ENCODE measurements at places on chromosomes 2 and 18. TPM values are rescaled to one million over a fixed set of nuclear protein-coding genes. Genes with fewer than 3 reads are reported as not detected.

DNA sequence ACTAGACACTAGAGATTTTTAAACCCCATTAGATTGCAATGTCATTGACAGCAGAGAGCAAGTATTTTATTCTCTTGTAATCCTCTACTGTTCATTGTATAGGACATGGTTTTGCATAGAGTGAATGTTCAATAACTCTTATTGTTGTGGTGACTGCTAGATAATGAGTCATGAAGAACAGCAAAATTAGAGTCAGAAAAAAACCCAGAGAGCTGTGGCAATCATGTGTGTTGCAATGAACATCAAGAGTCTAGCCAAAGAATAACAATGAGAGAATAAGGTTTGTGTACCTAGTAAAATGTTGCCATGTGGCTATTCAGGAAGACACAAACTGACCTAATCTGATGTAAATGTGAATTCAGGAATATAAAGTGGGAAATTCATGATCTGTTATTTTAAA, 684.0 kb downstream of the DSC3 start:
- DNase-seq: peak; percentile 32

- peak; percentile 57 for DNase-seq
Measured at GRCh38 chr2:25877431-25878360, 591 bp downstream of the ASXL2 start.

Gene UGT1A7
- total RNA-seq: 7.2 TPM

Gene MBP
- 221 TPM for total RNA-seq

Gene MSH6
- total RNA-seq: 67.9 TPM

Gene DRC1
- total RNA-seq: not detected

- no peak for DNase-seq
Measured at GRCh38 chr2:46700435-46700834, 215.2 kb downstream of the MCFD2 start.

DNA sequence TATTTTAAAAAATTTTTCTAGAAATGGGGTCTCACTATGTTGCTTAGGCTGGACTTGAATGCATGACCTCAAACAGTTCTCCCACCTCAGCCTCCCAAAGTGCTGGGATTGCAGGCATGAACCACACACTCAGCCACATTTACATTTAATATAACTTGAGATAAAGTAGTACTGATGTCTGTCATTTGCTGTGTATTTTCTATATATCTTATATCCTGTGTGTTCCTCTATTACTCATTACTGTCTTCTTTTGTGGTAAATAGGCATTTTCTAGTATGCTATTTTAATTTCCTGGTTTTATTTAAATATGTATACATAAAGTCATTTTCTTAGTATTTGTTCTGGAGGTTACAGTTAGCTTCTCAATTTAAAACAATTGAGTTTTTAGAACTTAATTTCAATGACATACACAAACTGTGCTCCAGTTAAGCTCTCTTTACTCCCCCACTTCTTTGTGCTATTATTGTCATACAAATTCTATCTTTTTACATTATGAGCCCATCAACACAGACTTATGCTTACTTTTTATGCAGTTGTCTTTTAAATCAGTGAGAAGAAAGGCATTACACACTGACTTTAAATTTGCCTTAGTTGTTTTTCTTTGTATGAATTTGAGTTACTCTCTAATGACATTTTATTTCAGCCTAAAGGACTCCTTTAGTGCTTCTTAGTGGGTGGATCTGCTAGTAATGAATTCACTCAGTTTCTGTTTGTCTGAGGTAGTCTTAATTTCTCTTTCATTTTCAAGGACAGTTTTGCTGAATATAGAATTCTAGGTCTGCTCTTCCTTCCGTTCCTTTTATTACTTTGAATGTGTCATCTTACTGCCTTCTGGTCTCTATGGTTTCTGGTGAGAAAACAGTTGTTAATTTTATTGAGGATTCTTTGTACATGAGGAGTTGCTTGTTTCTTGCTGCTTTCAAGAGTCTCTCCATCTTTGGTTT, 6.2 kb upstream of the INPP4A start:
- no peak for DNase-seq

DNA sequence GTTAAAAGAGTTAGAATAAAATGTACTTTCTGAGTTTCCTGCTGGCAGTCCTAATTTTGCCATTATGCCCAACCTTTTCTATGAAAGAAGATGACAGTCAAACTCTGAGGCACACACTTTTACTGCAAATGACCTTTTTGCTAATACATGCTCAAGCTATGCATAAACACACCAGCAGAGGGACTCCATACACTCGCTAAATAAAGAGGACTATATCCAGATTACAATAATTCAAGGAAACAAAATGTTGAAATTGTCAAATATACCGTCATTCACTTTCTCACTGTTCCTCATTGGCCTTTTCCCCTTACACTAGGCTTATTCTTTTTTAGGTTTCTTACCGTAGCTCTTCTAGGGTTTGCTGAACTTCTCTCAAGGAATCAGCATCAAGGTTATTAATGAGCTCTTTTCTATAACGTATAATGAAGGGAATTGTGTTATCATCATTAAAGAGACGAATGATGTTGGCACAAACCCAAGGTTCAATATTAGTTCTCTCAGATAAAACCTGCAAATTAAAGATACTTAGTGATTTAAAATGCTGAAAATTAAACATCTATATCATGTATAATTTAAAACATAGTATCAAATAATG, 25.7 kb downstream of the SRBD1 start:
- DNase-seq: peak; percentile 45

DNA sequence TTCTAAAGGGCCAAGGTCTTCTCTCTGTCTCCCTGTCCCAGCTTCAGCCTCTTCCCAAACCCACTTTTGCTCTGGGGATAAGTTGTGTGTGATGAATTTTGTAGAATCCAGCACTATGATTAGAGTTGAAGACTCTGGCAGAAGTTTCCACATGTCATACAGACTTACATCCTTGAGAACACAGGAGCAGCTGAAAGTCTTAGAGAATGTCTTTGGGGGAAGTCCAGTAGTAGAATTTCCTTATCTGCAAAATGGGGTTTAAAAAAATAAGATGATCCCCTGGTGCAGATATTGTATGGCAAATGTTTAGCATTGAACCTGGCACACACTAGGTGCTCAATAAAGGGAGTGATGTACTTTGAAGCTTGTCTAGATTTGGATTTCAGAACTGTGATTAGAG, 65.2 kb downstream of the TMEM247 start:
- no peak for DNase-seq

Gene TANC1
- total RNA-seq: 41.2 TPM

DNA sequence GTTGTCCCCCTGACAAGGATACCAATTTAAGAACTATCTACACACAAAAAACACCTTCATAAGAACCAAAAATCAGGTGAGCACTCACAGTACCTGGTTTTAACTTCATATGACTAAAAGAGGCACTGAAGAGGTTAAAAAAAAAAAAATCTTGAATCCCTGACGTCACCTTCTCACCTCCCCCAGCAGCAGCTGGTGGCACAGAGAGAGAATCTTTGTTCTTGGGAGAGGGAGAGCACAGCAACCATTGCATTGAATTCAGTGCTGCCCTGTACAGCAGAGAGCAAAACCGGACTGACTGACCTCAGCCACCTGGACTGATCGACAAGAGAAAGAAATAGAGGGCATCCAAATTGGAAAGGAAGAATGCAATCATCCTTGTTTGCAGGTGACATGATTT, 566.0 kb downstream of the TMX3 start:
- no peak for DNase-seq

GRCh38 chr18:53521068-53521467, 703.4 kb downstream of the MBD2 start:
- no peak for DNase-seq

DNA sequence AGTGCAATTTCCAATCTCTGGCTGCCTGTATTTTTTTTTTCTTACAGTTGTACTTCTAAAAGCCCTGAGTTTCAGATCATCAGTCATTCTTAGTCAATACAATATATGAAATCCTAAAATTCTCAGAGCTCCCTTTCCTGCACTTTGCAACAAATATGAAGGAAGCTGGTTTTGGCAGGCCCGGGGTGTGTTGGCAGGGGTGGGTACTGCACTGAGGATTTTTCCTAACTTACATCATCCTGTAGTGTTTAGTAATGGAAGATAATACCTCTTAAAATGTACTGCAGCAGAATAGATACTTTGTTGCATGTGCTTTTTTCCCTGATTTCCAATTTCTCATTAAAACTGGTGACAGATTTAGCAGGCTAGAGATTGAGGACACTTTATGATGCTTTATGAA, 374.6 kb downstream of the PTH2R start:
- no peak for DNase-seq

DNA sequence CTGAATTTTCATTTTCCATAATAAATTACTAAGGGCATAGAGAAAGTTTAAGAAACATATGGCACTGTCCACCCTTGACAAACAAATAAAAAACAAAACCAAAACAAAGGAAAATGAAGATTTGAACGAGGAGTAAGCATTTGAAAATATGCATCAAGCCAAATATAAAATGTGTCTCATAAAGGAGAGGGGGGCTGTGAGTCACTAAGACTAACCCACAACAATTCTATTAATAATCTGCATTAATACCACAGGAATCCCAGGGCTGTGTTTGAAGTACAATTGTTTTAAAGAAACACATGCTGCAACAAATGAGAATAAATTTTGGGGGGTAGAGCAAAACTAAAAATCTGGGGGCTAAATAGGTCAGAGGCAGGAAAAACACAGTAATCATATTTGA, 53.8 kb upstream of the STK17B start:
- no peak for DNase-seq

DNA sequence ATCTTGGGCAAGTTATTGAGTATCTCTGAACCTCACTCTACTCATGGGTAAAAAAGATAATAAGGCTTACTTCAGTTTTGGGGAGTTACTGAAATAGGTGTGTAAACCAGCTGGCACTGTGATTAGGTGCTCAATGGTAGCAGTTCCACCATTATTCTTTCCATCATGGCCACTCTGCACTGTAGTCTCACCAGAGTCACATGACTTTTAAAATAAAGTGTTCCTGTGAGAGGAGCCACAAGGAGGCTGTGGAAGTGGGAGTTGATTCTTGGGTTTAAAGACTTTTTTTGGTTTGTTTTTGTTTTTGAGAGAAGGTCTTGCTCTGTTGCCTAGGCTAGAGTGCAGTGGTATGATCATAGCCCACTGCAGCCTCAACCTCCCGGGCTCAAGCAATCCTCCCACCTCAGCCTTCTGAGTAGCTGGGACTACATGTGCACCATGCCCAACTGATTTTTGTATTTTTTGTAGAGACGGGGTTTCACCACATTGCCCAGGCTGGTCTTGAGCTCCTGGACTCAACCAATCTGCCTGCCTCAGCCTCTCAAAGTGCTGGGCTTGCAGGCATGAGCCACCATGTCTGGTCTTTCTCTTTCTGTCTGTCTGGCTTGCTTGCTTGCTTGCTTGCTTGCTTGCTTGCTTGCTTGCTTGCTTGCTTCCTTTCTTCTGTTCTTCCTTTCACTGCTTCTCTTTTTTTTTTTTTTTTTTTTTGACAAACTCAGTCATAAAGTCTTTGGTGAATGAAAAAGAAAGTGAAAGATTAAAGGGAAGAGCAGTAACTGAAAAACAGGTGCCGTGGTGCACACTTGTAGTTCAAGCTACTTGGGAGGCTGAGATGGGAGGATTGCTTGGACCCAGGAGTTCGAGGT, 21.2 kb upstream of the ACVR1 start:
- DNase-seq: no peak

DNA sequence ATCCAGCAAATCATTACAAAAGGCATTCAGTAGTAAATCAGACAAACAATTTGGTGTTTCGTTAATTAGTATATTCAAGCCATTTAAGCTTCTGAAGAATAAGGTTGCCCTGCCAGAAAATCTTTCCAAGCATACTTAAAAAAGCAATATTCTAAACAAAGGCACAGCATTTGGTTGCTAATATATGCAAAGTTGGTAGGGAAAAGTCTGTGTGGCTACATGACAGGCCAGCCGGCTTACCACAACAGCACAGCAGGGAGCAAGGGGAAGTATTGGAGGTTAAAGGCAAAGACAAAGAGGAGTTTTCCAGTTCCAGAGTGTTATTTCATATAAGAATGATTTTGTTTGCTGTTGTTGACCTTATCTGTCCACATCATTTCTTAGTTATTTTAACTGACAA, 282.3 kb downstream of the MBD5 start:
- DNase-seq: no peak

Gene OSBPL6
- total RNA-seq: 2.3 TPM

DNA sequence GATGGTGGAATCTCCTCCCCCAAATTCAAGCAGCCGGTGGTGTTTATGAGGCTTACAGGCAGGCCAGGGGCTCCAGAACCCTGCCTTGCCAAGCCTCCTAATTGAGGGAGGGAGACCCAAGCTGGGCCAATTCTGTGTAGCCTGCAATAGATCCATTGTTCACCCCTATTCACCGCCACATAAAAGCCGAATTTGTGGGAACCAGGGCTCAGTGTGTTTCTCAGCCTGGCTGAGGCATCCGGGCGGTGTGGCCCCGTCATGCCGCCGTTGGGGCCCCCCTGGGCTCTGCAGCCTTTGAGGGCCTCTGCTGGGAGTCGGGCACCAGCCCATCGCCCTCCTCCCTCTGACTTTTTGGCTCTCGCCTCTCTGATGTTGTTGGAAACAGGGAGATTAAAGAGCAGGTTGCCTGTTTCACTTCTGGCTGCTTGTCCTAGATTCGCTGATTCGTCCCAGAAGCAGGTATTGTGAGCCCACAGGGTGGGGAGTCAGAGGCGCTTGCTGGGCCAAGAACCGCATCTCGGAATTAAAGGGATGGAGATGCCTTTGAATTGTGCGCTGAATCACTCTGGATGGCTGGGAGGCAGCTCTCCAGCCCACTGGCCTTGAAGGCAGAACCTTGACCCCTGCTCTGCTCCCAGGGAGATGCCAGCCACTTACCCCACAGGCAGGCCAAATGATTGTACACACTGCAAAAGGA, 14.7 kb upstream of the OTOS start:
- no peak for DNase-seq

- DNase-seq: no peak
Measured at GRCh38 chr2:241067501-241068135, 34.5 kb downstream of the MTERF4 start.

- DNase-seq: no peak
Measured at GRCh38 chr2:99445065-99445464, 44.8 kb downstream of the REV1 start.

Gene CLHC1
- total RNA-seq: 10.4 TPM

Gene GALNT1
- total RNA-seq: 137 TPM

DNA sequence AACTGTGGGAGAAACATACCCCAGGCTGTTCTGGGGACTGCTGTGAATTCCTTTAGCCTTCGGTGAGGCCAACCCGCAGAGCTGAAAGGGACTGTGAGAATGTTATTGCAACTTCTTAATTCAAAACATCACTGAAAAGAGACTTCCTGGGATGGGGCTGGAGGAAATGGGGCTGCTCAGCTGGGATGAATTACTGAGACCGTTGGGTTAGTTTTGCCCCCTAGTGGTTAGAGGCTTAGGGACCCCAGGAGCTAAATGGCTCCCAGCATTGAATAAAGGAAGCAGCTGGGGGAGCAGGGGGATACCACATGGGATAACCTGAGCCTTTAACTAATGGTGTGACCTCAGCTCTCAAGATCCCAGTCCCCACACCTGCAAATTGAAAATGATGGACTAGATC, 941.1 kb upstream of the FANCL start:
- peak; percentile 25 for DNase-seq

Gene MOGAT1
- 35.9 TPM for total RNA-seq

- DNase-seq: no peak
Measured at GRCh38 chr2:217935235-217935879, 67.4 kb downstream of the TNS1 start.
